SHP77 (cell line): ENCODE measurements at places on chromosomes 1 and 21.

GRCh38 chr1:245070836-245071615 lies 83.8 kb upstream of the KIF26B start:
- no peak for DNase-seq

DNA sequence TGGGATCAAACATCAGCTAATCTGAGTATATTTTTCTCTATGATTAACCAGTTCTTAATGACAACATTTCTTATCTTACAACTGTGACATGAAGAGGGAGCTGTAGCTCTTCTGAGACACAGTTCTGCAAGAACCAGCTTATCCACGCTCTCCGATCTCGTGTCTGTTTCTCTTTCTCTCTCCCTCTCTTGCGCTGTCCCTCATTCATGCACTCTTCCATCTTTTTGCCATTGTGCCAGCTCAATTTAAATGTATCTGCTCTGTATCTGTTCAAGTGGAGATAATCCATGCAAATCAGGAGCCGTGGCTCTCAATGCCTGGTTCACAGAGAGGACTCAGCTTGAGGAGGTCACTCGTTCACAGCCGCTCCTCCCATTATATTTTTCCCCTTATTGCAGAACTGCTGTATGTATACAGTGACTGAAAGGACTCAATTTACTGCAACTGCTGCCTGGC lies 494.7 kb upstream of the ADGRL2 start:
- peak; percentile 86 for DNase-seq

GRCh38 chr21:45436351-45437065 lies 31.5 kb downstream of the COL18A1 start:
- DNase-seq = no peak

DNA sequence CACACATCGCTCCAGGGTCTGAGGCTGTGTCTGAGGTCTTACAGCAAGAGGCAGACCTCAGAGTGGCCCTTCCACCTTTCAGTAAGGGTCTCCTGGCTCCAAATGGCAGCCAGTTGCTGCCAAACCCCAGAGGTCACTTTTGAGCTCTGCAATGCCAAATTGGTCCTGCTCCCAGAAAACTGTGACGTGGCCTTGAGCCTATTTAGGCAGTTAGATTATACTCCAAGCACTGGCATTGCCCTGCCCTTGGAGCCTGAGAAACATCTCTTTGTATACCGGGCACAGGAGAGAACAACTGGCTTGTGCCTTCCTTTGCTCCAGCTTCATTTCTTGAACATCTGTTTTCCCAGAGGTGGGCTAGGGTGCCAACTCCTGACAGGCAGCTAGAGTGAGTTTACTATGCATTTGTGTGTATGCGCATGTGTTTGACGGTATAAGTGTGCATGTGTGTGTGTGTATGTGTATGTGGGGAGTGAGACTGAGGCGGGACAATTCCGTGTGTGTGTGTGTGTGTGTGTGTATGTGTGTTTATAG lies 134.5 kb downstream of the IER5 start:
- no peak for DNase-seq

- no peak for DNase-seq
Measured at GRCh38 chr1:57046462-57046861, 80.6 kb upstream of the C8B start.
